ENCODE measurements at places on chromosomes 5 and 9. TPM values are rescaled to one million over a fixed set of nuclear protein-coding genes. Genes with fewer than 3 reads are reported as not detected.
A peak's percentile ranks its signal among the peaks of the same experiment; 100 is the strongest.

SARDH gene
- total RNA-seq, result 20.2 TPM

DMRT2 gene
- not detected for total RNA-seq

OCLN gene
- total RNA-seq, result 63.6 TPM

OTP gene
- total RNA-seq, result not detected

FOXI1 gene
- total RNA-seq, result not detected

SPINK7 gene
- total RNA-seq, result not detected

OSTF1 gene
- 10.4 TPM for total RNA-seq

PCDHGC4 gene
- 2.0 TPM for total RNA-seq

LRRC19 gene
- total RNA-seq, result not detected

FPGS gene
- 80.4 TPM for total RNA-seq

OR1J2 gene
- total RNA-seq, result not detected

RASGEF1C gene
- total RNA-seq, result not detected

SPAG8 gene
- total RNA-seq, result 1.6 TPM

FER gene
- total RNA-seq, result 13.2 TPM

CACNA1B gene
- 0.99 TPM for total RNA-seq

DNA sequence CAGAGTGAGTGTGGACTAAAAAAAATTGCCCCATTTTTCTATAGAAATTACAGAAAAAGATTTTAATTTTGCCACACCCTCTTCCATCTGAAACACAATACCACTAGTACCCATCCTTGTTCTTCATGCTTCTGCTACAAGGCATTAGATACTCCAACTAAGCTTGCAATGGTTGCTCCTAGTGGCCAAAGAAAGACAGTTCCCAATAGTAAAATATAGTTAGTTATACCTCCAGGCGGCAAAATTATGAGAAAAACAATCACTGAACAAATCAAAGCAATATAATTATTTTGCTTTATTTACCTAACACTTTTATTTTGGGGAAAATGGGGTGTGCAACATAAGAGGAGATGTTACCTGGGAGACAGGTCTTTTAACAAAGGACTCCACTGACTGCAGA lies 101.2 kb downstream of the RAPGEF6 start:
- no peak for DNase-seq

DNA sequence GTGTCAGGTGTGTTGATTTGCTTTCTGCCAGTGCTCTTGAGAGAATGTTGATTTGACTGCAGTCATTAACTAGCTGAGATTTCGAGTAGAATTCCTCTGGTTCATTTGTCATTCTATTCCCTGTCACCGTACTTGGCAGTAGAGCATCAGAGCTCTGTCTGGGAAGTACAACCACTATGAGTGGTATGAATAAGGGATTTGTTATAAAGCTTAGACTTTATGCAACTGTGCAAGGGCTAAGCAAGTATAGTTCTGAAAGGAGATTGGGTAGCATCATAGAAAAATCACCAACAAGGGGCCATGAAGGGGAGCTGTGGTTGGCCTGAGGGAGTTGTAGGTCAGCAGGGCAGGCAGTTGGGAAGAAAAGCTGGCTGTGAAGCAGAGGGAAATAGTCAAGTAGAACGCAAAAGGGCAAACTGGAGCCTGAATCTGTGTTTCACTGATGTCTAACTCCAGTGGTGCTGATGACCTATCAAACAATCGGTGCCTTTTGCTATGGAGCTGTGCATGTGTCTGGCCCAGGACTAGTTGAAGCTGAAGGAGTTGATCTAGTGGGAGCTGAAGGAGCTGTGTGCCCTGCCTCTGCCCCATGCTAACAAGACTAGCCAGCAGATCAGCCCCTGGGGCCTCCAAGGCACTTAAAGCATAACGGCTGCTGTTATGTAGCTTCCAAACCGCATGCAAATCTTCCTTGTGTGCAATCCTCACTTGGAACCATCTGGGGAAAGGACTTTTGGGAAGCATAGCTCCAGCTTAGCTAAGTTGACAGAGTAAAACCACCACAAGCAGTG lies 110.0 kb downstream of the SLC28A3 start:
- DNase-seq, result no peak

DNA sequence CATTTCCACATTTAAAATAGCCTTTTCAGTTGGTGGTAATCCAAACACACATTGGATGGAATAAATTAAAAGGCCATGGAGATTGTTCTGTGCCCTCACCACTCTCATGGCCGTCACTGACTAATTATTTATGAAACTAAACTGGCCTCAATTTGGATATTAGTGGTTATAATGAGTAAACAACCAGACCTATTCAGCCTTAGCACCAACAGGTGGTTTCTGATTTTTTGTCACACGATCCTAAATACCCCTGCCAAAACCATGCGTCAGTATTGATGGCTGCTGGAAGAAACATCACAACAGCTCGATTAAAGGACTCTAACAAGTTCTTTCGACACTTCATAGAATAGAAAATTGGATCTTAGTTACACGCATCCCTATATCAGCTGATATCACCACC lies 276.0 kb upstream of the DAP start:
- peak; percentile 54 for DNase-seq

DNA sequence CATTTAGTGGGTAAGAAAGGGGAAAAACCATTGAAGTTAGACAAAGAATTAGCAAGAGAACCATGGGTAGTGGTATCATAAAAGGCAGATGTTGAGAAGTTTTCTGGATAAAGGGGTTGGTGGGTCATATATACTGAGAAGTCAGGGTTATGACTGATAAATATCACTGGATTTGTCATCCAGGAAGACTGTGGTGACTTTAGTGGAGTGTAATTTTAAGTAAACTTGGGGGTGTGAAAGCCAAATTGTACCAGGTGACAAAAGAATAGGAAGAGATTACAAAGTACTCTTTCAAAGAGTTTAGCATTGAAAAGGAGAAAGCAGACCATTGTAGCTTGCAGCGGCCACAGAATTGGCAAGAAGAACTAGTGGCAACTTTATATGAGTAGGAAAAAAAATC lies 315.2 kb upstream of the DMAC1 start:
- no peak for DNase-seq

DNA sequence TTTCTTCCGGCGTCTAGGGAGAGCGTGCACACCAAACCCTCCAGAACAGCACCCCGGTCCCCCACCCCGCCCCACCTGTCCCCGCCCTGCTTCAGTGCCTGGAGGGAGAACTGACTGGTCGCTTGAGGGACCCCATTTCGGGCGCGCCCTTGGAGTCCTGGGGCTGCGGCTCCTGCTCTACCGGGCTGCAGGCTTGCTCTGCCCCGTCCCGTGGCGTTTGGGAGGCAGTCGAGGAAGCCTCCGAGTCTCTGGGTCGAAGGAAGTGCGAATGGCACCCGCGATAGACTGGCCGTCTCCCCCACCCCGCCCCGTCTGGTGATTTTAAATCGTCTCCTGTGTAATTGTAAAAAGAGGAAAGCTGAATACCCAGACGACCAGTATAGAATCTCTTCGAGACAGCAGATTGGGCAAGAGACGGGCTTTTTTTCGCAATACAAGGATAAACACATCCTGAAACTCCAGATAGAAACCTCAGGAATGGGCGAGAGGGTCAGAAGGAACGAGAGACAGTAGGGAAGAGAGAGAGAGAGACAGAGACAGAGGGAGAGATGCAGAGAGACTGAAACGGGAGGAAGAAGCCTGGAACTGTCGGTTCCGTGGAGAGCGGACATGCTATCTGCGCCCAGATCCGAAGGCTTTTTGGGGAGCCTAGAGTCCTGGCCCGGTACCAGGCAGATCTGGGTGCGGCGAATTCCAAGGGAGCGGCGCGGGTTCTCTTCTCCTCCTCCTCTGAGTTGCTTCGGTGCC lies 9.9 kb downstream of the PRDM6 start:
- no peak for DNase-seq

- DNase-seq, result peak; percentile 71
These were observed 64.0 kb downstream of the POU5F2 start for GRCh38 chr5:93677359-93677891.

DNA sequence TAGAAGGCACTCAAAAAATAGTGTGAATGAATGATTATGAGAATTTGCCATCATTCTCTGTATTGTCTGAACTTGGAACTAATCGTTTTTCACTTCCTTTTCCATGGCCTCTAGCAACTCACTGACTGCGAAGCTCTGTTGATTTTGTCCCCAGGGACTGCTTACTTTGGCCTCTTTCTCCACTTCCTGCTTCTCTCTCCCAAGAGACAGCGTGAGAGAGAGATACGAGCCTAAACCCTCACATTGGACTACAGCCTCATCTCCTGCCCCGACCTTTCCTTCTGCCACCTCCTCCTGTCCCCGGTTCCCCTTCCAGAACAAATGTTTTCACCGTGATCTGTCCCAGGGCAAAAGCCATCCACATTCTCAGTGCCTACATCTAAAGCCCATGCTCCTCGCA lies 300.8 kb upstream of the PANK3 start:
- peak; percentile 32 for DNase-seq

DNA sequence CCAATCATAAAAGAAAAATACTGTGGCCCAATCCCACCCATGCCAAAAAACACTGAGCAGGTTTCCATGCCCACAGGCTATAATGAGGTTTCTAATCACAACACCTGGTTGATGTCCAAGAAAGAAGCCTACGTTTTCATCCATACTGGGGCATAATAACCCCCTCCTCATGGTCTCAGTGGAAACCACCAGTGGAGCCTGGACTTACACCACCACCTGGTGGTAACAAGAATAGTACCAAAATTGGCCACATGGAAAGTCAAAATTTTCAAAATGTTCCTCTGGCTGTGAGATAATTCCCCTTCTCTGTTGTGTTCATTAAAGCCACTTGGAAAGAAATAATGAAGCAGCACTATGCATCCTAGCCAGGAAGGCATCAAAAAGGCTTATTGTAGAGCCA lies 687.3 kb upstream of the ST8SIA4 start:
- no peak for DNase-seq

GRCh38 chr5:98768960-98769209 lies 4.6 kb upstream of the RGMB start:
- no peak for DNase-seq

- DNase-seq, result no peak
These were observed 5.2 kb downstream of the IL13 start for GRCh38 chr5:132662925-132663770.

DNA sequence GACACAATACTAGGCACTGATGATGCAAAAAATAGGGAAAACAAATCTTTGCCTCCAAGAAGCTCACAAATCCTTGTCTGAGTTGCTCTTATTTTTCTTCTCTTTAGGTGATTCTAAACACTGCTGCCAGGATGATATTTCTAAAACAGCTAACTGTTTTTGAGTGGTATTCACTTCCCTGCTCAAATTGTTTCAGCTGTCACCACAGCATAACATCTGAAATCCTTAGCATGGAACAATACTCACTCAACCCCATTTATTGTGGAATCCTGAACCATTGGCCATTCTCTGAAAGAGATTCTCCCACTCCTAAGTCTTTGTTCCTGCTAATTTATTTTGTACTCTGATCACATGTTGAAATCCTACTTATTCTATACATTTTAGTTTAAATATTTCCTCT lies 4.8 kb upstream of the SHOC1 start:
- DNase-seq, result no peak

GRCh38 chr9:80720579-80720978 lies 968.8 kb downstream of the TLE1 start:
- DNase-seq, result no peak

- DNase-seq, result no peak
These were observed 2.6 kb downstream of the FOXI1 start for GRCh38 chr5:170108266-170108785.

- DNase-seq, result no peak
These were observed 256.6 kb downstream of the TMEM38B start for GRCh38 chr9:105950894-105951293.

DNA sequence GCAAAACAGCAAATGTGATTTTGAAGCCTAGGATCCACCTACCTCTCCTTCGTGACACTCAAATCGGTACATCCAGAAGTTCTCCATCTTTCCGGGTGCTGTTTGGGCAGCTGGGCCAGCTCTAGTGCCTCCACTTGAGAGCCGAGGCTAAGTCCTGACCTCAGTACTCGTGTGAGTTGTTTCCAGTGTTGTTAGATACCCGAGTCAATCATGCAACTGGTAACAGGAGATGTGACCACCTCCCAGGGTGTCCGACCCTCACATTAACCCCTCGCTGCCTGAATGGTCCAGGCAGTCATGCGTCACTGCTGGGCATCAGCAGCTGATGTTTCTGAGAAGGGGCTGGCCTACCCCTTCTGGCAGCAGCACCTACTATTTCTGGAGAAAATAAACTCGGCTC lies 170.3 kb downstream of the ENTREP1 start:
- DNase-seq, result no peak

DNA sequence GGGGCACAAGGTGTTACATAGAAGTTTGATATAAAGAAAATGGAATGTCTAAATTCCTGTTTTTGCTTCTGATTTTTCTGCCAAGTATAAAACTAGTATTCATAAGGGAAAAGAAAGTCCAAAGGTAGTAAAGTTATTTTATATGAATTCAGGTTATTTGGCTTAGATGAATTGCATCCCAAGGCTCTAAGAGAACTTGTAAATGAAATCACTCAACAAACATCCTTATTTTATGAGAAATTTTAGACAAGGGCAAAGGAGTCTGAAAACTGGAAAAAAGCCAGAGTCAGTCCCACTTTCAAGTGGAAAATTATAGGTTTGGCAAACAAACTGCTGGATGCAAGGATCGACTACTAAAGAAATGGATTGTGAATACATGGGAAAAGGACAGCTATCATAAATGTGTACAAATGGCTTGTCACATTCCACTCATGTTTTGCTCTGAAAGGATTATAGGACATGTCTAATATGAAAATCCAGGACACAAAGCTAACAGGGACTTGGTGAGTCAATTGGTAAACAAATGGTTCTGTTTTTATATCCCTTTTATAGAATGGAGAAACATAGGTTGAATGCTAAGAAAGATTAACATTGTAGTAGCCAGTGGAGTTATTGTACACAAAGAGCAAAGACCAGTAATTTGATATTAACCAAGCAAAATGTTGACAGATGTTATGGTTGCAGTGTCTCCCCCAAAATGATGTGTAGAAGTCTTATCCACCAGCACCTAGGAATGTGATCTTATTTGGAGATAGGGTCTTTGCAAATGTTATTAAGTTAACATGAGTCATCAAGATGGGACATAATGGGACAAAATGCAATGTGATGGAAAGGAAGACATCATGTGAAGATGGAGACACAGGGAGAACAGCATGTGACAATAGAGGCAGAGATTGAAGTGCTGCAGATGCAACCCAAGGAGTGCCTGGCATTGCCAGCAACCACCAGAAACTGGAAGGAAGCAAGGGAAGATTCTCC lies 495.7 kb downstream of the TLE1 start:
- no peak for DNase-seq

DNA sequence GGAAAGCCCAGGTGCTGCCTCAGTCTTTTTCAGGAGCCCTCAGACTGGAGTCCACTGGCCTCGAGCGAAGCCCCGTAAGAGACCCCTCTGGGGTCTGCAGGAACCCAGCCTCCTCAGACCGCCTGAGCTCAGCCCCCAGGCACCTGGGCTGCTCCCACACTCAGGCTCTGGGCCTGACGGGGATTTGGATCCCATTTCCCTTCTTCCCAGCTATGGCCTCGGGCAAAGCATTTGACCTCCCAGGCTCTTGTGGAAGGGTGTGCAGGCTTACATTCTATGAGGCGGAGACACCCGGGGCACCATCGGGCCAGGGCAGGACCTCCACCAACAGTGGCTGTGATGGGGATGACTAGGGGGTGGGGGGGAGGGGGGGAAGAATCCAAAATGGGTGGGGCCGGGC lies 4.5 kb downstream of the AGPAT2 start:
- DNase-seq, result no peak

GRCh38 chr5:131932235-131932634 lies 13.2 kb downstream of the MEIKIN start:
- no peak for DNase-seq

- no peak for DNase-seq
These were observed 7.6 kb upstream of the CAMSAP1 start for GRCh38 chr9:135914921-135915320.

Measured in body of pancreas (tissue), 4 donors.